ENCODE measurements at places on chromosomes 16 and 17.
A peak's percentile ranks its signal among the peaks of the same experiment; 100 is the strongest.

- no peak for DNase-seq
Measured at GRCh38 chr17:83025636-83026280, 53.7 kb upstream of the METRNL start.

GRCh38 chr16:86191663-86192062, 292.7 kb downstream of the IRF8 start:
- no peak for DNase-seq

DNA sequence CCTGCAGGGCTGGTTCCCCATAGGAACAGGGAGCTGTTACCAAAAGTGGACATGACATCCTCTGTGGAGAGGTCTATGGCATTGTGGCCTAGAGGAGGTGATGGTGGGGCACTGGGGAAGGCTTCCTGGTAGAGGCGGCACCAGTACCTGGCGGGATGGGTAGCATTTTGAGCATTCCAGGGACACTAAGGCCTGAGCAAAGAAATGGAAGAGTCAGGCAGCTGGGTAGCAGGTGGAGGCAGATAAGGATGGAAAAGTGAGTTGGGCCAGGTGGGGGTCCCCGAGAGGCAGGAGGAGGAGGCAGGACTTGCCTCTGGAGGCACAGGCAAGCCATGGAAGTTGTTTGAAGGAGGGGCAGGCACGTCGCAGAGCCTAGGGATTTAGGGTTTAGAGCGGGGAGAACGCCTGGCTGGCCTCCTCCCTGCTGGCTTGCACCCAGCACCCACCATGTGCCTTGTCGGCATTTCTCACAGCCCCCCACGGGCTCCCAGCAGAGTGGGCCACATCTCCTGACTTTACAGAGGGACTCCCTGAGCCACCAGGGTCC, 5.1 kb upstream of the ADCY7 start:
- DNase-seq = no peak

DNA sequence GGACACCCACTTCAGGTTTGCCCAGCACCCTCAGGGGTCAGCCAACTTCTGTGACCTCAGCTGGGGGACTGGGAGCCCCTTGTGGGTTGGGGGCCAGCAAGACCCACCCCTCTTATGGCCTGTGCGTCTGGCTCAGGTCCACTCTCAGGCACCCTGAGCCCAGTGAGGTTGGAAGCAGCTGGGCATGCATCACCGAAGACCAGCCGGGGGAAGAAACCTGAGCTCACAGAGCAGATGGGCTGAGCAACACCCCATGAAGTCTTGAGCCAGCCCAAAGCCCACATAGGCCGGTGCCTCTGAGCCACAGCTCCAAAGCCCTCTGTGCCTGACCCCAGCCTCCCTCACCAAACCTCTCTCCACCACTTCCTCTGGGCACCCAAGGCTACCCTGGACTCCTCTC, 166.7 kb downstream of the RBFOX3 start:
- no peak for DNase-seq

DNA sequence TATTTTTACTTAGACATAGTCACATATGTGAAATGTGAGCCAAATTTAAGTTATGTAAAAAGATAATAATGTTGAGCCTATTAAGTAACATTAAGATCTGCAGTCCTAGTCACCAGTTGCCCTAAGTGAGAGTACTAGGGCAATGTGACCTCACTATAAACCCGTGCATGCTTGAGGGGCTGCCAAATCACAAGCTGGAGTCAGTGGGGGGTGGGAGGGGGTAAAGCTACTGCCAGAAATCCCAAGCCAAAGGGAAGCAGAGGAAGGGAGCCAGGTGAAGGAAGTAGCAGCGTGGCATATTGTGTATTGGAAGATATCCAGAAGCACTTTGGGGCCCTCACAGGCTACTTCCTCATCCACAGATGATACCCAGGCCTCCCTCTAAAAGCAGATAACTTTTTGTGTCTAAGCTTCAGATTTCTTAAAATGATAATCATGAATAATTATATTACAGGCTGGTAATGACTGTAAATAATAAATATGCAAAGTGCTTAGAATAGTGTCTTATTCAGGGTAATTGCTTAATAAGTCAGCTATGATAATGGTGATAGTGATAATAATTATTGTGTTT, 134.1 kb downstream of the CA10 start:
- no peak for DNase-seq

DNA sequence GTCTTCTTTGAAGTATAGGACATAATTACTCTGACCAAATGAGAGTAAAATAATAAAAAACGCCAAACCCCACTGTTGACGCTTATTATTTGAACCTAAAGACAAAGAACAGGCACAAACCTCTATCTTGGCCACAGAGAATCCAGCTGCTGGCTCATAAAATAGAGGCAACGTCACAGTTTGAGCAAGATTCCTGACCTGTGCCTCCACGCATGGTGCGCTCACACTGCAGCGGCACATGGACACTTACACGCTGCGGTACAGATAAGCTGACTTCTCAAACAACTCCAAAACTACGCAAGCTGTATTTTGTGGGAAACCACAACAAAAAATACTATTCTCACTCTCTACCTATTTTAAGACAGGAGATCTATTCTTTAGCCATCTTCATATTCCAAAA, 38.8 kb upstream of the TRAP1 start:
- DNase-seq = no peak

DNA sequence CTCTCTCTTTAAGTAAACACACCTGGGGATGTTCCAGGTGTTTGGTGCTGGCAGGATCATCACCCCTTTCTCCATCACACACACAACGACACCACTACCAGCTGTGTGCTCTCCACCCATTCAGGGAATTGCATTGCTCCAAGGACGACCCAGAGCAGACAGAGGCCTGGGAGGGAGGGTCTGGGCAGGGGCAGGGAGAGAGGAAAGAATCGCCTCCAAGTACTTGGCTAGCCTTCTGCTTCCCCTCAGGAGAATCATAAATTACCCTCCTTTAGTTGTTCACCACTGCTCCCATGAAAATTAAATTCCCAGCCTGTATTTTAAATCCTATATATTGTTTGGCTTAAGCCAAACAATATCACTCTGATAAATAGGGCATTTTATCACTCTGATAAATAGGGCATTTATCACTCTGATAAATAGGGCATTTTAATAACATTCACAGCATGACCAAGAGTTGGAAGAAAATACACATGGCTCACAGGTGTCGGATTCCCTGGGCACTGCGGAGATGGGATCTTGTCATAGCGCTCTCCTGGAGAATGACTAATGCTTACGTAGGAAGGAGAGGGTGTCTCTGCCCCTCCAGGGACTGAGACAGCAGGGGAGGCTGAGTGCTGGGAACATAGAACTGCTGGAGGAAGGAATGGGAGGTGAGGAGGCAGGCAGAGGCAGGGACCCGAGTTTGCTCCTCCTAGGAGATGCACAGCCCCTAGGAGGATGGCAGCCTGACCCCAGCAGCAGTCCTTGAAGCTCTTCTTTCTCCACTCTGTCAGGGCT, 673.6 kb downstream of the HS3ST4 start:
- peak; percentile 2 for DNase-seq
